Kidney (tissue), 22 donors: ENCODE measurements at places on chromosomes 16 and 17. TPM values are rescaled to one million over a fixed set of nuclear protein-coding genes. Genes with fewer than 3 reads are reported as not detected.

HES7 gene
- not detected for polyA plus RNA-seq

EPOP gene
- 0.49 TPM for polyA plus RNA-seq

TAOK2 gene
- polyA plus RNA-seq, result 19.6 TPM

KRT24 gene
- polyA plus RNA-seq, result not detected

DNA sequence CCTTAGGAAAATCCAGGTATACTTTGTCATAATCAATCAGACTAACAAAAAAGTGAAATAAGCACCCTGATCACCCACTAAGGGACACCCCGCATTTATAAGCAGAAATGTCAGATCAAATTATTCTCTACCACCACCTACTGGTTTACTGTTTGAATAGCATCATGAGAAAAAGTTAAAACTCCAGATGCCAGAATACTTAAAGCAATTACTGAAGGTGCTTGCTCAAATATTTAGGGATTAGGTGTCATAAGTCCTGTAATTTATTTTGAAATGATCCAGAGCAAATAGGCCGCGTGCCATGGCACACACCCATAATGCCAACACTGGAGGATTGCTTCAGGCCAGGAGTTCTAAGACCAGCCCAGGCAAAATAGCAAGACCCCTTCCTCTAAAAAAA, 2.3 kb downstream of the TOP2A start:
- no peaks in the 10 kb centered on the region for H3K27me3 ChIP-seq
- H3K27ac ChIP-seq, result no peak overlapping the region
- H3K36me3 ChIP-seq, result no peaks in the 10 kb centered on the region
- no peak overlapping the region for H3K4me3 ChIP-seq
- H3K4me1 ChIP-seq, result peaks cover 4% of the 10 kb centered on the region

GRCh38 chr16:68668266-68668665, 23.2 kb downstream of the CDH3 start:
- no peaks in the 10 kb centered on the region for H3K27me3 ChIP-seq
- no peaks in the 10 kb centered on the region for H3K4me1 ChIP-seq
- no peaks in the 10 kb centered on the region for H3K36me3 ChIP-seq
- no peak overlapping the region for H3K4me3 ChIP-seq
- DNase-seq, result no peak
- no peak overlapping the region for H3K27ac ChIP-seq

- H3K4me3 ChIP-seq, result no peak overlapping the region
- no peaks in the 10 kb centered on the region for H3K36me3 ChIP-seq
- no peak for DNase-seq
- no peak overlapping the region for H3K27ac ChIP-seq
Measured at GRCh38 chr16:79312502-79312901, 288.0 kb downstream of the MAF start.

DNA sequence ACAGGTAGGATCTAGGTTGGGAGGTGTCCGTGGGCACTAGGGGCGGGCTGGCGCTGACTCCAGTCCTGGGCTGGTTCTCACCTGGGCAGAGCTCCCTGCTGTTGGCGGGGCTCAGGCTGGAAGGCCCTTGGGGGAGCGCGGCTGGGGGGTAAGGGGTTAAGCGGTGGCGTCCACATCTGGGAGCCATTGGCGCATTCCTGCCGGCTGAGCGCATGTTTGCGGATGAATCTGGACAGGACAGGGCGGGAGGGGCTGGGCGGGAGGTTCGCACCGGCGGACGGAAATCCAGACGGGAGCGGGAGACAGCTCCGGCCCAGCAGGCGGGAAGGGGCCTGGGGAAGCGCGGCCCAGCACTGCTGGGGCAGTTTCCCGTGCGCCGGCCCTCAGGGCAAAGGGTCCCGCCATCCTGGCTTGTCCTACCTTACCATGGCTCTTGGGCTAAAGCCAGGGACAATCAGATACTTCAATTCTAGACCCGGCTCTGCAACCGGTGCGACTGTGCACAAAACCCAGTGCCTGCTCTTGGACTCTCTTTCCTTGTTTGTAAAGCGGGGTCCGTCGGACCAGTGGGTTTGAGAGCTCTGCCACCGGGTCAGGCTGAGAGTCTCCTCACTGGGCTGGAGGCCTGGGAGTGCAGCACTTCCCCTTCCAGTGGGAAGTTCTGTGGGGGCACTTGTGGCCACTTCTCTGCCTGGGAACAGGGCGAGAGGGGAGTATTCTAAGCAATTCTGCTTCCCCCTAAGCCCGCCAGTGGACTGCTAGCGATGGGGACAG, 7.8 kb downstream of the RARA start:
- H3K4me3 ChIP-seq, result peak overlapping the region; percentile 79
- peak overlapping the region; percentile 71 for H3K27ac ChIP-seq
- H3K4me1 ChIP-seq, result peaks cover 48% of the 10 kb centered on the region
- no peaks in the 10 kb centered on the region for H3K27me3 ChIP-seq
- DNase-seq, result peak; percentile 93

GRCh38 chr17:80709090-80709695, 164.6 kb downstream of the RPTOR start:
- no peaks in the 10 kb centered on the region for H3K4me1 ChIP-seq
- no peak overlapping the region for H3K4me3 ChIP-seq
- no peak for DNase-seq
- H3K36me3 ChIP-seq, result peaks cover 2% of the 10 kb centered on the region
- H3K27ac ChIP-seq, result no peak overlapping the region

- no peaks in the 10 kb centered on the region for H3K36me3 ChIP-seq
- no peak overlapping the region for H3K27ac ChIP-seq
- no peak for DNase-seq
- H3K4me3 ChIP-seq, result no peak overlapping the region
Measured at GRCh38 chr17:36661047-36661666, 59.8 kb downstream of the MRM1 start.

GRCh38 chr16:89052890-89053724, 40.5 kb upstream of the ACSF3 start:
- no peak overlapping the region for H3K27ac ChIP-seq
- no peak overlapping the region for H3K4me3 ChIP-seq
- no peaks in the 10 kb centered on the region for H3K36me3 ChIP-seq
- no peak for DNase-seq

DNA sequence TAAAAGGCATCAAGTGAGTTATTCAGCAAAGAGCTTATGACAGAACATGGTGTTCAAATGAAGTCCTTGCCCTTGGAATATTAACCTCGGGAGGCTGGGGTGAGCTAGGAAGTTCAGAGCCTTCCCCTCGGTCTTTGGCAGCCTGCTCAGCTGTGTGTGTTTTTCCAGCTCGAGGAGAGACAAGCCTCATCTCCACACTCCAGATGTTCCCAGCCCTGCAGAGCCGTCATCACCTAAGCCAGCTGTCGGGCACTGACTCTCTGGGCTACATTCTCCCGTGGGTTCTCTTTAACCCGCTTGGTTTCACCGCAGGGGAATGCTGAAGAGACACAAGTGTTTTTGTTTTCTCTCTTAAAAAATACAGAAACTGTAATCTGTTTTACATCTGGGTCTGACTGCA, 47.1 kb downstream of the IRX3 start:
- DNase-seq, result no peak
- no peaks in the 10 kb centered on the region for H3K36me3 ChIP-seq

- peak overlapping the region; percentile 43 for H3K27ac ChIP-seq
- H3K4me1 ChIP-seq, result peaks cover 9% of the 10 kb centered on the region
- no peaks in the 10 kb centered on the region for H3K27me3 ChIP-seq
- no peaks in the 10 kb centered on the region for H3K36me3 ChIP-seq
Measured at GRCh38 chr16:87945351-87946042, 5.7 kb upstream of the BANP start.

DNA sequence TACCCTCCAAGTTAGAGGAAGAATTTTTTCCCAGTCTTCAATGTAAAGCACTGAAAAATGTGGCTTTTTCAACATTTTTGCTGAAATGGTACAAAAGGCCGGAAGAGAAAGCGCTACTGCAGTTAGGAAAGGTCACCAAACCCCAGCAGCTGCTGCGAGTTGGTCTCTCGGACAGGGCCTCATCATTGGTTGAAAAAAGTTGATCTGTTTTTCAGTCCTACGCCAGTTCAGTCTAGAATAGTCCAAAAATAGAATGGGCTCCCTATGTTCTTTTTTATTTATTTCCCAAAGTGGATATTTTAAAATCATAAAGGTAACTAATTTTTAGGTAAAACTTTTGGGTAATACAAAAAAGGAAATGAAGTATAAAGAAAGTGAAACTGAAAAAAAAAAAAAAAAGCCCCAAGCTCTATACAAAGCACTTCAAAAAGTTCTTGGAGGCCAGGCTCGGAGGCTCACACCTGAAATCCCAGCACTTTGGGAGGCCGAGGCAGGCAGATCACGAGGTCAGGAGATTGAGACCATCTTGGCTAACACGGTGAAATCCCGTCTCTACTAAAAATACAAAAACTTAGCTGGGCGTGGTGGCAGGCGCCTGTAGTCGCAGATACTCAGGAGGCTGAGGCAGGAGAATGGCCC, 17.4 kb downstream of the ADAP2 start:
- no peak overlapping the region for H3K4me3 ChIP-seq
- DNase-seq, result peak; percentile 30
- no peak overlapping the region for H3K27ac ChIP-seq
- H3K4me1 ChIP-seq, result no peaks in the 10 kb centered on the region

DNA sequence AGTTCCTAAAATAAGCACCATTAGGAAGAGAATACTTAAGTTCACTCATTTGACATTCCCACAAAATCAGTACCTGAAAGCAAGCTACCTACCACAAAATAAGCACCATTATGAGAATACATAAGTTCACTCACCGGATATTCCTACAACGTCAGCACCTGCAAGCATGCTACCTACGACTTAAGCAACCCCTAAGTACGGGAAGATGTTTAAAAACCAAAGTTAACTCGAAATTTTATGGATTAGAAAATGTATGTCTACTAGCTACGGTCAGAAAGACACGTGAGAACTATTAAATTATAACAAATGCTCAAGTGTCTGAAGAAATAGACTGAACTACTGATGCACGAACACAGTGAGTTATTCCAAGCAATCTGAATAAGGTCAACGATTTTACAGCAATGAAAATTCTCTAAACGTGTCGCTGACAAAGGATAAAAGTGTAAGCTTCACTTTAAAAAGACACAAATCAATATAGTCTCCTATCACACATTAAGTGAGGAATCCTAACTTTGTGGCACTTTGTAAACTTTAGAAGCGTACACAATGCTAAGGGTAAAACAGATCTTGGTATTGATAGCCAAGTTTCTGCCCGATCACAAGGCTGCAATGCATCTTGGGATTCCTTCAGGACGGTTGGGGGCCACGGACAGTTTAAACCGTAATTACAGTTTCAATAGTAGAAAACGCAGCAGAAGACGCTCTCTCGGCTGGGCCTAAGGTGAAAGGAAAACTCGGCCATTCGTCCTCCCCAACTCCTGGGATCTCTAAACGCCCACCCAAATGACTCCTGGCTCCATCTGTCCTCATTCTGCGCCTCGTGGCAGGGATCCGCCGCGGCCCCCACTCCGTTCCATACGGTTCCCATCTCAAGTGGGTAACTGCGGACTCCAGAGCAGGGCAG, 1.3 kb downstream of the GSPT1 start:
- H3K4me3 ChIP-seq, result peak overlapping the region; percentile 80
- no peaks in the 10 kb centered on the region for H3K36me3 ChIP-seq
- peaks cover 5% of the 10 kb centered on the region for H3K4me1 ChIP-seq
- peak; percentile 66 for DNase-seq

- H3K27me3 ChIP-seq, result no peaks in the 10 kb centered on the region
- no peak for DNase-seq
- no peaks in the 10 kb centered on the region for H3K36me3 ChIP-seq
- no peak overlapping the region for H3K4me3 ChIP-seq
- no peak overlapping the region for H3K27ac ChIP-seq
Measured at GRCh38 chr16:72987480-72987901, 60.4 kb downstream of the ZFHX3 start.

GRCh38 chr17:41687828-41688640, 651 bp upstream of the EIF1 start:
- peak overlapping the region; percentile 96 for H3K27ac ChIP-seq
- no peaks in the 10 kb centered on the region for H3K27me3 ChIP-seq
- H3K4me1 ChIP-seq, result peaks cover 14% of the 10 kb centered on the region
- H3K4me3 ChIP-seq, result peak overlapping the region; percentile 97
- peak; percentile 79 for DNase-seq
- peaks cover 37% of the 10 kb centered on the region for H3K36me3 ChIP-seq

GRCh38 chr17:38451030-38451839, 23.0 kb downstream of the ARHGAP23 start:
- DNase-seq, result peak; percentile 85
- peak overlapping the region; percentile 54 for H3K27ac ChIP-seq
- H3K36me3 ChIP-seq, result no peaks in the 10 kb centered on the region

DNA sequence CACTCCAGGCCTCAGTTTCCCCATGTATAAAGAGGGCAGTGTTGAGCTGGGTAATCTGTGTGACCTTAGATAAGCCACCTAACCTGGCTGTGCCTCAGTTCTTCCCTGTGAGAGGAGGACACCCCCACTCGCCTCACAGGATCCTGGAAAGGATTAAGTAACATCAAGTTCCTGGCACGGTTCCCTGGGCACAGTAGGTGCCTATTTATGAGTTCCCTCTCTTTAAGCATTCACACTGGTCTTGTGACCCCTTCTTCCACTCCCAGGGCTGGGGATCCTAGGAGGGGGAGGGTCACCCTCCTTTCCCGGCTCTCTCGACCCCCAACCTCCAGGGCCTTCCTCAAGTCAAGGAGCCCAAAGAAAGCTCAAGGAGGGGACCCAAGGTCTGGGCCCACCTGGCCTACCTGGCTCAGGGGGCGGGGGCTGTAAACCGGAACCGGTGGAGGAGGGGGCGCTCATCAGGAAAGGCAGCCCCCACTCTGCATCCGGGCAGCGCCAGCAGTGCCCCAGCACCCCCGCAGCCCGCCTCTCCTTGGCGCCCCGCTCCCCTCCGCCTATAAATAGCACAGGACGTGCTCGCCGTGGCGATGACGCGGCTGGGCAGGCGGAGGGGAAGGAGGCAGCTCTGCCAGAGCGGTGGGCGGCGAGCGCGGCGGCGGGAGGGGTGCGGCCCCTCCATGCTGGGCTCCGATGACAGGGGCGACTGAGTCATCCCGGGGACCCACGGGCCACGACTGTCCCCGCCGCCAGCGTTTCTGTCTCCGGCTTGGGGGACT, 9.4 kb downstream of the RPL19 start:
- no peaks in the 10 kb centered on the region for H3K27me3 ChIP-seq
- peaks cover 15% of the 10 kb centered on the region for H3K4me1 ChIP-seq
- no peak overlapping the region for H3K27ac ChIP-seq
- peak overlapping the region; percentile 37 for H3K4me3 ChIP-seq
- peak; percentile 76 for DNase-seq
- H3K36me3 ChIP-seq, result peaks cover 5% of the 10 kb centered on the region

- H3K4me3 ChIP-seq, result no peak overlapping the region
- no peak overlapping the region for H3K27ac ChIP-seq
- no peaks in the 10 kb centered on the region for H3K27me3 ChIP-seq
- H3K36me3 ChIP-seq, result no peaks in the 10 kb centered on the region
- DNase-seq, result no peak
- peaks cover 6% of the 10 kb centered on the region for H3K4me1 ChIP-seq
Measured at GRCh38 chr17:41647038-41647813, 22.9 kb upstream of the KRT17 start.

DNA sequence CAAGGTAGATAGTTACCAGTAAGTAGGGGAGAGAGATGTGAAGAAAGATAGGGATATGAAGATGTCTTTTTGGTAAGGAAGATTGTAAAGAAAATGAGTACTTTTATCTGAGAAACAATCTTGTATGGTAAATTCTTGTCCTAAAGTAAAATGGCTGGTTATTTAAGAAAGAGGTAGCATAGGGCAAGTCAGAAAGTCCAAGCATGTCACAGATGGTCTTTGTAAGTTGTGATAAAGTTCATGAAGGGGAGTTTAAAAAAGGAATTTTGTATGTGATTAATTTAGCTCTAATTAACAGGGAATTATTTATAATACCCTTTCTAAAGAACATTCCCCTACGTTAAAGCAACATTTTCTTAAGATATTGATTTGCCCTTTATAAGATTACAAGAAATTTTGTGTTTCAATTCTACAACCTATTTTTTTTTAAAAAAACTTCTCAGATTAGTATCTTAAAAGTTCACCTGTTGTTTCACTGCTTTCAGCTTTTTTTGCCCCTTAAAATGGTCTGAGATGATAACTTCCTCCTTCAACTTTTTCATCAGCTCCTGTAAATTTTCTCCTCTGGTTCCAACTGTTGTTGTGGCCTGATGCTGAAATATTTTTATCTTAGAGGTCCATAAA, 16.2 kb upstream of the CPHXL start:
- H3K27me3 ChIP-seq, result no peaks in the 10 kb centered on the region
- no peak overlapping the region for H3K27ac ChIP-seq
- no peak overlapping the region for H3K4me3 ChIP-seq
